ENCODE measurements at places on chromosomes 4 and X. TPM values are rescaled to one million over a fixed set of nuclear protein-coding genes. Genes with fewer than 3 reads are reported as not detected.

TNIP3 gene
- total RNA-seq = not detected

TIGD4 gene
- 2.0 TPM for total RNA-seq

GALNTL6 gene
- 0.24 TPM for total RNA-seq

KCTD8 gene
- total RNA-seq = 3.6 TPM

EREG gene
- 0.09 TPM for total RNA-seq

DNA sequence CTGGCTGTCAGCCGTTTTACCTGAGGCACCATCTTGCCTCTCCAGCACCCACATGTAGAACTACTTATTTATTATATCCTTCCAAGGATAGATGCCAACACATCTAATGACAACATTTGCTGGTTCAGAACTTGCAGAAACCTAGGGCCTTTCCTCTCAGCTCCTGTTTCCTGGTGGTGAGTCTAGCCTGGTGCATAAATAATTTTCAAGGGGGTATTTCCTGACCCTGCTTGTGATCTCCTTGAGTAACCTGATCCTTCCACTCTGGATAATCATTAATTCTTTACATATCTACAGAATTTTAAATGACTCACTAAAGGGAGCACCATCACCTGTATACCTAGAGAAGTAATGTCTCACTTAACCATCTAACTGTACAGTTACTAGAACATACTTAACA is 153.4 kb downstream of the PPARGC1A start:
- H3K4me1 ChIP-seq = peaks cover 20% of the 10 kb centered on the region
- no peak overlapping the region for H3K27ac ChIP-seq
- no peak overlapping the region for H3K4me3 ChIP-seq
- no peaks in the 10 kb centered on the region for H3K36me3 ChIP-seq
- H3K27me3 ChIP-seq = no peaks in the 10 kb centered on the region

DNA sequence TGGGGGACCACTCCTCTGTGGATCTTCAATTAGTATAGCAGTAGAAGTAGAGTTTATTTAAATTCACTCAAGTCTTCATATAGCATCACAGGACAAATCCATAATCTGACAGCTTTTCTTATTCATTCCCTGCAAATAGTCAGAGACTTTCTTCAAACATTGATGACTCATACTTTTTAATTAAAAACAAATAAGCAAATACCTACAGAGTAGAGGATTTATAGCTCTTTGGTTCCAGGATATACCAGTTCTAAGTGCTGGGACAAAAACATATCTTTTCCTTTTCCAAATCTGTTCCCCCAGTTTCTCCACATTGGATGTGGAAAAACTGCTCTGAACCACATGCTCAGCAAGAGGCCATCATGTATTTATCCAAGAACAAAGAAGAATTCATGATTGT is 24.1 kb downstream of the EMCN start:
- H3K4me3 ChIP-seq = no peak overlapping the region
- DNase-seq = no peak
- 0 out of 2 replicates have a peak, but pooled peaks cover 2% of the 10 kb centered on the region for H3K36me3 ChIP-seq

GRCh38 chr4:65646136-65646535 is 24.2 kb downstream of the EPHA5 start:
- H3K4me3 ChIP-seq = no peak overlapping the region
- peaks cover 23% of the 10 kb centered on the region for H3K4me1 ChIP-seq
- no peaks in the 10 kb centered on the region for H3K27me3 ChIP-seq
- no peaks in the 10 kb centered on the region for H3K36me3 ChIP-seq
- no peak overlapping the region for H3K27ac ChIP-seq

- H3K4me3 ChIP-seq = no peak overlapping the region
- no peaks in the 10 kb centered on the region for H3K36me3 ChIP-seq
- no peak for DNase-seq
- no peaks in the 10 kb centered on the region for H3K4me1 ChIP-seq
- no peaks in the 10 kb centered on the region for H3K27me3 ChIP-seq
Measured at GRCh38 chr4:168751263-168752225, 254.7 kb downstream of the PALLD start.

- H3K27ac ChIP-seq = peak overlapping the region; percentile 94
- peaks cover 39% of the 10 kb centered on the region for H3K4me1 ChIP-seq
- peak; percentile 52 for DNase-seq
- no peaks in the 10 kb centered on the region for H3K27me3 ChIP-seq
- H3K4me3 ChIP-seq = peak overlapping the region; percentile 97
Measured at GRCh38 chr4:56434599-56435139, 746 bp downstream of the PPAT start.

- peaks cover 8% of the 10 kb centered on the region for H3K36me3 ChIP-seq
- no peak for DNase-seq
- H3K4me3 ChIP-seq = peak overlapping the region; percentile 66
- H3K27ac ChIP-seq = no peak overlapping the region
- H3K4me1 ChIP-seq = peaks cover 28% of the 10 kb centered on the region
- no peaks in the 10 kb centered on the region for H3K27me3 ChIP-seq
Measured at GRCh38 chrX:74534569-74535038, 79.8 kb downstream of the RLIM start.

GRCh38 chr4:152014280-152014679 is 253.5 kb upstream of the GATB start:
- no peak overlapping the region for H3K27ac ChIP-seq
- H3K36me3 ChIP-seq = peaks cover 11% of the 10 kb centered on the region
- peaks cover 19% of the 10 kb centered on the region for H3K4me1 ChIP-seq

DNA sequence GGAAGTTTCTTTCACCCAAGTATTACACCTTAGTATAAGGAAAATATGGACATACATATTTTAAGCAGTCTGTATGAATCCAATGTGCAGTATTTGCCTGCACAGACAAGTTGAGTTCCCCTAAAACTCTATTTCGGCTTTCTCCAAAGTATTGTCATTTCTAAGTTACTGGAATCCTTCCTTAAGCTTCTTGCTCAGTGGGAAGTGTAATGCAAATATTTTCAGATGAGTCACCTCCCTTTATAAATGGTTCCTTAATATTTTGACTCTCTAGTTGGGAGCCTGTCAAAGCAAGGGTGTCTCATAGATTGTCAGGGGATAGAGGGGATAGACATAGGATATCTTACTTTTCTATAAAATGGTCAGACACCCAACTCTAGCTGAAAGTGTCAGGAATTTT is 178.6 kb downstream of the NAA11 start:
- H3K27ac ChIP-seq = no peak overlapping the region

DNA sequence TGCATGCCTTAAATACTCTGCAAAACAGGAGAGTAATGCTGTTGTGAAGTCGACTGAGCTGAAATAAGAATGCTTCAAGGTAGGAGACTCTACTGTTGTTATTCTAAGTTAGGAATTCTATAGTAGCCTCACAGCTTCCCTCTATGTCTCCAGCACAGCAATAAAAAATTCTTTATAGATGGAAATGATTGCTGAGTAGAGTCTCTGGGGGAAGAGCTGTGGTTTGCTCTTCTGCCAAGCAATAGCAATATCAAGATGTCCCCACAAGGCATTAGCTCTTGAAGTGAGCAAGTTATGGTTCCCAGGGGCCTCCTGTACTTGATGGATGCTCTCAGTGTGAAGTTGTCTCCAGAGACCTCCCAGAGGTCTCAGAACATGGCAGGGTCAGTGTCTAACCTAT is 880.6 kb upstream of the FRG1 start:
- H3K36me3 ChIP-seq = peaks cover 21% of the 10 kb centered on the region
- peak overlapping the region; percentile 97 for H3K27ac ChIP-seq
- H3K4me1 ChIP-seq = peaks cover 35% of the 10 kb centered on the region
- H3K4me3 ChIP-seq = no peak overlapping the region

- H3K4me3 ChIP-seq = no peak overlapping the region
- peaks cover 22% of the 10 kb centered on the region for H3K4me1 ChIP-seq
Measured at GRCh38 chr4:70863099-70863790, 23.6 kb upstream of the GRSF1 start.

DNA sequence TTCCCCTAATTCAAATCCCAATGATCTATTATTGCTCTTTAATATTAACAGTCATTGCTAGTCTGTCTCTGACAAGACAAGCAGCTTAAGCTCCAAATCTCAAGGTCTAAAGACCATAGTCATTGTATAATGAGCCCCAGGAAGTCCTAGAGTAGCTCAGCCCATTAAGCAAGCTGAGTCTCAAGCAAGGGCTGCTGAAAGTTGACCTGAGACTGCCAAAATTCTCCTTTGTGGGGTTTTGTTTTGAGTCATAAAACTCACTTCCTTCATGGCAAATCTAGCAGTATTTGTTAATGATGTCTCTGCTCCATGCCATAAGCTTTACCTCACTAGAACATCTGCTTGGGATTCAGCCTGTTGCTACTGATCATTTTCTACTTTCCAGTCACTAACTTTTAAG is 313.2 kb downstream of the ANTXR2 start:
- H3K4me3 ChIP-seq = no peak overlapping the region
- H3K27me3 ChIP-seq = no peaks in the 10 kb centered on the region
- H3K36me3 ChIP-seq = no peaks in the 10 kb centered on the region
- no peak overlapping the region for H3K27ac ChIP-seq
- H3K4me1 ChIP-seq = no peaks in the 10 kb centered on the region

DNA sequence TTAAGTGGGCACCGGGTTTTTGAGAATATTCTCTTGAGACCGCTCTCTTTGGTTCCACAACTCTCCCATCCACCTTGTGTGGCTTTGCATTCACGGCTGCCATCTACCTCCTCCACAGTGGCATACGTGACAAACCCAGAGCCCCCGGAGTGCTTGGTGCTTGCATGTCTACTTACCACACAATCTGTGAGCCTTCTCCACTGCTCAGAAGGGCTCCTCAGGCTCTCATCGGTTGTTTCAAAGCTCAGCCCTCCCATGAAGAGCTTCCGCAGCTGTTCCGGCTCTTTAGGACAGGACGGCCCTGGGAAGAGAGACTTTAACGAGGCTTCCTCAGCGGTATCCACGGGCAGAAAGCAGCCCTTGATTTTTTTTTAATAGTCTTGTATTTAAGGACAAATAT is 167.6 kb upstream of the ANK2 start:
- H3K36me3 ChIP-seq = no peaks in the 10 kb centered on the region
- H3K27me3 ChIP-seq = no peaks in the 10 kb centered on the region
- DNase-seq = peak; percentile 21
- H3K27ac ChIP-seq = peak overlapping the region; percentile 89

GRCh38 chrX:34768290-34768689 is 111.2 kb upstream of the TMEM47 start:
- H3K27ac ChIP-seq = no peak overlapping the region
- H3K4me3 ChIP-seq = no peak overlapping the region
- H3K36me3 ChIP-seq = peaks cover 6% of the 10 kb centered on the region
- peaks cover 23% of the 10 kb centered on the region for H3K4me1 ChIP-seq

- H3K36me3 ChIP-seq = peaks cover 4% of the 10 kb centered on the region
- H3K4me3 ChIP-seq = no peak overlapping the region
- peak; percentile 40 for DNase-seq
- peaks cover 42% of the 10 kb centered on the region for H3K4me1 ChIP-seq
Measured at GRCh38 chr4:112766422-112766821, 129.5 kb downstream of the LARP7 start.

GRCh38 chr4:159481936-159482335 is 379.1 kb downstream of the RAPGEF2 start:
- H3K36me3 ChIP-seq = no peaks in the 10 kb centered on the region
- no peaks in the 10 kb centered on the region for H3K27me3 ChIP-seq
- H3K4me1 ChIP-seq = peaks cover 21% of the 10 kb centered on the region

DNA sequence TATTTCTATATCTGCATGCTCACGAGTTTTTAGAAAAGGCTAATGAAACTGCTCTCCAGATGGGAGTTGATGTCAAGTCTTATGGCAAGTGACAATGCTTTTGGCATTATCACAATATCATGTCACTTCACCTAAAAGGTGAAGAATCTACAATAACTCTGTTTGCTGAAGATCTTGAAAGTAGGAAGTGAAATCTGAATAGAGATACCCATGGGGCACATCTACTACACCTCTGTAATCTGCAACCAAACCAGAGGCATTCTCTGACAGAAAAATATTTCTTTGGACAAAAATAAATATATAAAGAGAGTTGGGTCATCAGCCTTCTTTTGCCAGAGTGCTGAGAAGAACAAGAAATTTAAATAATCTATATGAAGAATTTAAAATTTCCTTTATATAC is 3.9 kb upstream of the VAMP7 start:
- H3K27ac ChIP-seq = no peak overlapping the region
- peaks cover 8% of the 10 kb centered on the region for H3K4me1 ChIP-seq
- H3K4me3 ChIP-seq = no peak overlapping the region
- peaks cover 26% of the 10 kb centered on the region for H3K36me3 ChIP-seq
- DNase-seq = no peak
- peaks cover 48% of the 10 kb centered on the region for H3K27me3 ChIP-seq

DNA sequence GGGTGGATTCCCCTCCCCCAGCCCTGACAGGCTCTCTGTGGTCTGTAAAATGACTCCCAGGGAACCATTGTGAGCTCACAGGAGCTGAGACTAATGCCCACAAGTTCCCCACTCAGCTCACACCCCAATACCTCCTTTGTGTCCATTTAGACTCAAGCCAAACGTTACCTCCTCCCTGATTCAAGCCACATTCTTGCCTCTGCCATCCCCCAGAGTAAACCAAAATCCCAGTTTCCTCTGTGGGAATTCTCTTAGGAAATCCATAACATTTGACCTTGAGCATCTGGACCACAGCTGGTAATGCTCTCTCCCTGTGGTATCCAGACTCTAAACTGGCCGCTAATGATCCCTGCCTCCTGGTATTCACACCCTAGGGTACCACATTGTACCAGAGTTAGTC is 26.3 kb upstream of the KDM5C start:
- no peak for DNase-seq
- no peaks in the 10 kb centered on the region for H3K27me3 ChIP-seq
- H3K36me3 ChIP-seq = peaks cover 26% of the 10 kb centered on the region
- no peak overlapping the region for H3K27ac ChIP-seq

- no peaks in the 10 kb centered on the region for H3K36me3 ChIP-seq
- H3K4me3 ChIP-seq = no peak overlapping the region
- no peak overlapping the region for H3K27ac ChIP-seq
- H3K4me1 ChIP-seq = peaks cover 7% of the 10 kb centered on the region
- H3K27me3 ChIP-seq = no peaks in the 10 kb centered on the region
Measured at GRCh38 chr4:149823769-149824221, 8.2 kb upstream of the IQCM start.

GRCh38 chrX:17086317-17086716 is 139.9 kb downstream of the REPS2 start:
- no peaks in the 10 kb centered on the region for H3K27me3 ChIP-seq
- no peak overlapping the region for H3K27ac ChIP-seq
- peaks cover 8% of the 10 kb centered on the region for H3K36me3 ChIP-seq
- peaks cover 1% of the 10 kb centered on the region for H3K4me1 ChIP-seq
- H3K4me3 ChIP-seq = no peak overlapping the region

- peaks cover 51% of the 10 kb centered on the region for H3K36me3 ChIP-seq
- H3K4me1 ChIP-seq = 0 out of 2 replicates have a peak, but pooled peaks cover 3% of the 10 kb centered on the region
- no peak overlapping the region for H3K27ac ChIP-seq
- H3K4me3 ChIP-seq = no peak overlapping the region
- no peaks in the 10 kb centered on the region for H3K27me3 ChIP-seq
- DNase-seq = no peak
Measured at GRCh38 chr4:121668368-121669162, 28.2 kb downstream of the ANXA5 start.

- H3K27ac ChIP-seq = no peak overlapping the region
- DNase-seq = no peak
- no peaks in the 10 kb centered on the region for H3K27me3 ChIP-seq
- H3K36me3 ChIP-seq = peaks cover 22% of the 10 kb centered on the region
- no peak overlapping the region for H3K4me3 ChIP-seq
Measured at GRCh38 chr4:22473268-22473667, 42.6 kb downstream of the ADGRA3 start.

- no peaks in the 10 kb centered on the region for H3K27me3 ChIP-seq
- H3K4me1 ChIP-seq = 0 out of 2 replicates have a peak, but pooled peaks cover 2% of the 10 kb centered on the region
- H3K4me3 ChIP-seq = no peak overlapping the region
- H3K27ac ChIP-seq = no peak overlapping the region
- no peak for DNase-seq
- H3K36me3 ChIP-seq = no peaks in the 10 kb centered on the region
Measured at GRCh38 chrX:11462648-11463047, 169.4 kb downstream of the AMELX start.

Measured in WTC11 (cell line).